ENCODE measurements at places on chromosomes 1 and 21. TPM values are rescaled to one million over a fixed set of nuclear protein-coding genes. Genes with fewer than 3 reads are reported as not detected.
A peak's percentile ranks its signal among the peaks of the same experiment; 100 is the strongest.

NPR1 gene
- polyA plus RNA-seq: 64.0 TPM

DSTYK gene
- 20.9 TPM for polyA plus RNA-seq

SPRR4 gene
- polyA plus RNA-seq: not detected

NUF2 gene
- polyA plus RNA-seq: 34.4 TPM

TFF3 gene
- polyA plus RNA-seq: 2.2 TPM

MMEL1 gene
- 2.5 TPM for polyA plus RNA-seq

KANK4 gene
- 22.3 TPM for polyA plus RNA-seq

DNA sequence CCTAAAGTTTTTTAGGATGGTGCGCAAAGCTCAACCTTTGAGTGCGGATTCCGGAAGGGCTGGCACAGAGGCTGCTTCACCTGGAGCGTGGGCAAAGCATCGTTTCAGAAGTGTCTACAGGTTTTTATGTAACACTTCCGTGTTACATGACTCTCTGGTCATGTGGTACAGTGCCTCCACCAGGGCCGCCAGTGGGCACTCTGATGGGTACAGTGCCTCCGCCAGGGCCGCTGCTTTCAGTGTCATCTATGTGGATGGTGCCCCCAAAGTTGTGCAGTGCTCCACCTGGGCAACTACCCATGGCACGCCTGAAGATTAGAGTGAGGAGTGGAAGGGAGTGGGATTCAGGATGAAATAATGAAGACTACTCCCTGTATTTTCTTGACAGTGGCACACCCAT, 101.4 kb upstream of the C1orf174 start:
- no peak for DNase-seq

- no peak for DNase-seq
Measured at GRCh38 chr1:147736883-147737282, 23.5 kb downstream of the GJA5 start.

DNA sequence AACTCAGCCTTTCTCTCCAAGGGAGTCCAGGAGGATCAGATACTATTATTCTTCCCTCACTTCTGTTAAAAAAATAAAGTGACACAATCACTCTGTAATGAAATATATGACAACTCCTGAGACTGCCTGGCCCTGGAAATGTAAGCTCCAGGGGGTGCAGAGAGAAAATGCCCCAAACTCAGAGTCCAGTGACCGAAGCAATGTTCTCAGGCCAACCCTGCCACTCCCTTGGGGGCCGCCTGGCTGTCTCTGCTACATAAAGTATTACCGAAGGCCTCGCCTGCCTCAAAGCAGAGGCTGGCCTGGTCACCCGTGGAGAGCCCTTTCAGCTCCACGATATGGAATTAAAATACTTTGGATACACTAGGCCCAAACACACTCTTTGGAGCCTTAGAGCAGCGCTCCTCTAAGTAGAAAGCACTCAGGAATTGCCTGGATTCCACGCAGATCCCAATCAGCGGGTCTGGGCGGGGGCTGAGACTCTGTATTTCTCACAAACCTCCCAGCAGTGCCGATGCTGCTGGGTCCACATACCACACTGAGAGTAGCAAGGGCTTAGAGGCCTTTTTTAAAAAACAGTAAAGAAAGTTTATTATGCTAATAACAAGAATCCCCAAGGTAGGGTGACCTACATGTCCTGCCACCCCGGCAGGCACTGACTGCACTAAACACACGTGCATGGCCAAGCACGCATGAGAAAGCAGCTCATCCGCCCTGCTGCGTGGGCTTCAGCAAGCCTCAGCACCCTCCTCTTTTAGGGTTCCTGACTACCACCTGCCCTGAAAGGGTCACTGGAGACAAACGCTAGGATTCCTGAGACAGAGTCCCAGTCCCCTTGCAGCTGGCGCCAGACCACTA, 31.1 kb downstream of the TMCO4 start:
- DNase-seq: no peak

DNA sequence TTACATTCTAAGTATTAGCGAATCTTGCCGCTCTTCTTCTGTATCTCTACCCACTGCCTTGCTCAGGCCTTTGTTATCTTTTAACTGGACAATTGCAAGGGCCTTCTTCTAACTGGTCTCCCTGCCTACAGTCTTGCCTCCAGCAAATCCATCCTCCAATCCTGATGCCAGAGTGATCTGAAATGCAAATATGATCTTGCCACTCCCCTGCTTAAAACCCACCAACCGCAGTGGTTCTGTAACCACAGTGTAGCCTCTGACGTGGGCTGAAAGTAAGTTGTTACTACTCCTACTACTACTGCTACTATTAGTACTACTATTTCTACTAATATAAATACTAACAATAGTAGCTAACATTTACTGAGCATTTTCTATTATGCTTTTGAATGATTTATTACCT, 12.4 kb downstream of the MOV10 start:
- DNase-seq: no peak

GRCh38 chr1:57137980-57138379, 172.2 kb upstream of the C8B start:
- no peak for DNase-seq

DNA sequence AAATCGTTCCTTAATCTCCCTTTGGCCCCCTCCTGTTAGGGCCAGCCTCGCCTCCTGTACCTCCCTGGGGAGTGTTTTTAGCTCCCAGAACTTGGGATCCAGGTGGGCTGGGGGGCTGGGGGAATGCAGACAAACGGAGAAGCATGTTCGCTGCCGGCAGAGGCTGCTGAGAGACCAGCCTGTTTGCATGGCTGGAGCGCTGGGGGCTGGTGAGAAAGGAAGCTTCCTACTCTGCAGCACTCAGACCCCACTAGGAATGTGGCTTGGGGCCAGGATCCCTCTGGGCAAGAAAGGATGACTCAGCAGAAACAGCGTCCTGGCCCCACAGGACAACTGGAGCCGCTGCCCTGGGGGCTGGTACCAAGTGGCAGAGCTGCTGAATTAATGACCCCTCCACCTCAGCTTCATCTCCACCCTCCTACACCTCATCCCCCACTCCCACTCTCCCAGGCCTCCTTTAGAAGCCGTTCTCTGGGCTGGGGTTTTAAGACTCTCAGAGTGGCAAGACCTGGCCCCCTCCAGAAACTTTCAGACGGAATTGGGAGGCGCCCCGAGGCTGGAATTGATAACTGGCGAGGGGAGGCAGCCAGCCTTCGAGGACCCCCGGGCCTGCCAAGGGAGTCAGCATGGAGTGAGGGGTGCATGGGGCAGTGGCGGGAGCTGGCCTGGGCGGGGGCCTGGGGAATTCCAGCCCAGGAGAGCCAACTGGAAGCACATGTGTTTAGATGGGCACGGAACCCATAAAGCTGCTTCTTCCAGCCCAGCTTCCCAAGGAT, 28.5 kb upstream of the EPS8L3 start:
- DNase-seq: peak; percentile 85

- DNase-seq: no peak
Measured at GRCh38 chr21:22961258-22961657, 1963.0 kb downstream of the NCAM2 start.

- DNase-seq: no peak
Measured at GRCh38 chr1:203549309-203549708, 55.4 kb downstream of the OPTC start.

DNA sequence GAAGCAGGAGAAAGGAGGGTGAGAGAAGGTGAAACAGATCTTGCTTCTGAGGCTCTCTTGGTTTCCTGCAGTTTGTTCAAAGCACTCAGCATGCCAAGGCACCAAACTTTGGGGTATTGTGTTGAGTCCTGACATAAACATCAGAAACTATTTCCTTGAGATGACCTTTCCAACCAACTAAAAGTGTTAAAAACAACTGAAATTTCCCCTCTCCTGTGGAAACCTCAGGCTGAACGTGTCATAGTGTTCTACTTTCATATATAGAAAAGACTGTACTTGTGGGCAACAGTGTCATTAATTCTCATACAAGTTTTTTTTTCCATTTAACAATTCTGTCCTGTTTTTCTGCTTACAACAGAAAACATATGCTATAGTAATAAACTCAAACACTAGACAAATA, 6.3 kb upstream of the LYST start:
- DNase-seq: no peak

- no peak for DNase-seq
Measured at GRCh38 chr1:199084293-199084692, 445.5 kb downstream of the PTPRC start.

Data from right renal cortex interstitium (tissue), 3 donors.